ENCODE measurements at places on chromosomes 5 and 9. TPM values are rescaled to one million over a fixed set of nuclear protein-coding genes. Genes with fewer than 3 reads are reported as not detected.

SH3TC2 gene
- 0.47 TPM for total RNA-seq

NUTM2F gene
- total RNA-seq = not detected

CD14 gene
- total RNA-seq = 35.5 TPM

PCDHGB6 gene
- total RNA-seq = 2.2 TPM

FBP2 gene
- total RNA-seq = not detected

CDC20B gene
- total RNA-seq = not detected

MEIKIN gene
- not detected for total RNA-seq

IQGAP2 gene
- 123 TPM for total RNA-seq

ARID3C gene
- not detected for total RNA-seq

OR1L4 gene
- total RNA-seq = not detected

ABLIM3 gene
- 3.4 TPM for total RNA-seq

PCDHB12 gene
- 0.24 TPM for total RNA-seq

CYSRT1 gene
- 0.43 TPM for total RNA-seq

ANXA2R gene
- 1.0 TPM for total RNA-seq

SPATA31D4 gene
- not detected for total RNA-seq

GPR151 gene
- not detected for total RNA-seq

NPDC1 gene
- total RNA-seq = 170 TPM

PTGES gene
- 2.5 TPM for total RNA-seq

NOTCH1 gene
- 49.5 TPM for total RNA-seq

VCAN gene
- total RNA-seq = 15.5 TPM

TCOF1 gene
- total RNA-seq = 21.7 TPM

OTP gene
- not detected for total RNA-seq

ADGRD2 gene
- not detected for total RNA-seq

OMD gene
- total RNA-seq = 3.0 TPM

SOWAHA gene
- total RNA-seq = 36.0 TPM

KLHL9 gene
- 19.0 TPM for total RNA-seq

NEUROG1 gene
- total RNA-seq = not detected

PDCD1LG2 gene
- total RNA-seq = 0.31 TPM

CLPTM1L gene
- total RNA-seq = 102 TPM

LEAP2 gene
- total RNA-seq = 2.9 TPM

PCDHGB4 gene
- 0.98 TPM for total RNA-seq

CDKN2B gene
- 158 TPM for total RNA-seq

DMRT2 gene
- total RNA-seq = 8.1 TPM

MLANA gene
- not detected for total RNA-seq

IL9 gene
- total RNA-seq = not detected

SPATA31A3 gene
- total RNA-seq = not detected

ZNF608 gene
- 16.2 TPM for total RNA-seq

SPINK5 gene
- 12.8 TPM for total RNA-seq

PRRX2 gene
- total RNA-seq = 0.52 TPM

CARD6 gene
- 1.9 TPM for total RNA-seq

TIMD4 gene
- 2.5 TPM for total RNA-seq

PAEP gene
- total RNA-seq = not detected

LMX1B gene
- total RNA-seq = 0.14 TPM

EQTN gene
- 0.45 TPM for total RNA-seq

ADGRV1 gene
- 7.3 TPM for total RNA-seq

Measured in left colon (tissue), 2 donors.